ENCODE measurements at places on chromosomes 4 and X.

DNA sequence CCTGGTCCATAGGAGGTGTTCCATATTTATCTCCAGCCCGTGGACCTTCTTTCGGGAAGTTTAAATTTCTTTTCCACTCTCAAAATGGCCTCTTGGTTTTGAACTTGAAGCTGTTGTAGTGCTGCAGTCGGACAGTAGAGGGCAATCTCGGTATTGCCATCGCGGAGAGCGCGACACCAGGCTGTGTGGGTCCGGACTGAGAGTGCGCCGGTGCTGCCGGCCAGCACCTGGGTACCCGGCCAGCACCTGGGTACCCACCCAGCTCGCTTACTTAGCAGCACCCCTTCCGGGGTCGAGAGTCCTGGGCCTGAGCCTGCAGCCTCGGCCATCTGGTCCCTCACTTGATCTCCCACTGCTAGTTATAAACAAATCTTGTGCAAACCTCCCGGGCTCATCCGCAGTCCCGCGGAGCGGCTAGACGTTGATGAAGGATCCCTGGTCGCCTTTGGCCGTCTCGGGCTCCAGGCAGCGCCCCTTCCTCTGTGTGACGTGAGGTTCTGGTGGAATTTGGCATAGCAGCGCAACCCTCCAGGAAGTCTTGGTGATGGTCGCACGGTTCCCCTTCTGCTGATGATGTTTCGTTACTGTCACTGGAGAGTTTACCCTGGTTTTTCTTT, 18.0 kb downstream of the FAM9A start:
- no peak for DNase-seq

DNA sequence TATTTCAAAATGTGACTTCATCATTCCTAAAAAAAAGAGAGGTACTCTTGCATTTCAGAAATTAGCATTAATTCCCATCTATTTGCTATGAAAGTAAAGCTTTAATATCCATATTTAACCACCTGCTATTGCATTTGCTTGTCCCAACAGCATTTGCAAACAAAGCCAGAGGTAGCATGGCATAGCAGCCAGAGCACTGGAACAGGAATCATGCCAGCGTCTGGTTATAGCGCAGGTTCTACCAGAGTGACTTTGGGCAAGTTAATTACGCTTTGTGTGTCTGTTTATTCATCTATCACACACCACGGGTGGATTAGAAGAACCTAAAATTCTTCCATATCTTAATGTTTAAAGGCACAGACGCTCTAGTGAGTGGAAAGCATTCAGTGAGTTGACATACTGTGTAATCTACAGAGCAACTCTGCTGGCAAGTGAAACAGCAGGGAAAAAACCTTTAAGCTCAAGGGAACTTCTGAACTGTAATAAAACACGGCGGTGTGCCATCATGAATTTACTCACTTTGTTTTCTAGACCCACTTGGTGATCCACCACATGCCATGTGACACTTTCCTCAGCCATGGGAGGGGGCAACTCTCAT, 76.6 kb upstream of the QRFPR start:
- DNase-seq: no peak

- DNase-seq: no peak
These were observed 11.3 kb upstream of the MAGEA10 start for GRCh38 chrX:152149648-152150047.

GRCh38 chr4:109406337-109406931, 27.2 kb upstream of the SEC24B start:
- no peak for DNase-seq

DNA sequence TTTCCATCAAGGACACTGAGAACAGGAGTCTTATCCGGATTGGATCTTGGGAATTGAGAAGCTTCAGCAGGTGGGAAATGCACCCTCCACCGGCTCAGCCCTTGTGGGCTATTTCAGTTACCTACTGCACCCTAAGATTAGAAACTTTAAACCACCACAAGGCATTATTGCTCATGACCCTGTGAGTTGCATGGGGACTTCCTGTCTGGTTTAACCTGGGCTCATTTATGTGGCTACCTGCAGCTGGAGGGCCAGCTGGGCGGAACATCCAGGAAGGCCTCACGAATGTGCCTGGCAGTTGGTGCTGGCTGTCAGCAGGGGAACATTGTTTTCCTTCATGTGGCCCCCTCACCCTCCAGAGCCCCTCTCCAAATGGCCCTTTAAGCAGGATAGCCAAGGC, 164.1 kb downstream of the DEFB131A start:
- no peak for DNase-seq

DNA sequence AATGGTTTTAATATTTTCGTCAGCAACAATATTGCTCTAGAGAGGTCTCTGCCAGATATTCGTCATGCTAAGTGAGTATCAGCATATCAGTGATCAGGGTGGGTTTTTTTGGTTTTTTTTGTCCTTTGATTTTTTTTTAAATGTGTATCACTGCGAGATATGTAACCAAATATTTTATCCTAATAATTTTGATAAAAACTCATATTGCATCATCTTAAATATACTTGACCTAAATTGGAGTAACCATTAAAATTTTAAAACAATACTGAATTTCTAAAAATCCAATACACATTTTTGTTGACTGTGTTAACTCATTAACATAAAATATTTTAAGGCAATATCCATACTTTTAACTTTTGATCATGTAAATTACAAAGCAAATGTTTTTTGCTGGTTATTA, 498.5 kb downstream of the GALNTL6 start:
- DNase-seq: no peak
